Ovary (tissue), 10 donors: ENCODE measurements at places on chromosomes 5 and 9.

- no peak overlapping the region for H3K4me3 ChIP-seq
- H3K36me3 ChIP-seq = no peaks in the 10 kb centered on the region
- H3K27me3 ChIP-seq = no peaks in the 10 kb centered on the region
- DNase-seq = no peak
- H3K27ac ChIP-seq = no peak overlapping the region
Observed at GRCh38 chr5:44933686-44934085, 124.9 kb downstream of the MRPS30 start.

GRCh38 chr5:36029914-36030313, 36.8 kb downstream of the UGT3A2 start:
- no peaks in the 10 kb centered on the region for H3K4me1 ChIP-seq
- H3K27me3 ChIP-seq = no peaks in the 10 kb centered on the region
- no peak overlapping the region for H3K27ac ChIP-seq
- no peak overlapping the region for H3K4me3 ChIP-seq
- no peak for DNase-seq

DNA sequence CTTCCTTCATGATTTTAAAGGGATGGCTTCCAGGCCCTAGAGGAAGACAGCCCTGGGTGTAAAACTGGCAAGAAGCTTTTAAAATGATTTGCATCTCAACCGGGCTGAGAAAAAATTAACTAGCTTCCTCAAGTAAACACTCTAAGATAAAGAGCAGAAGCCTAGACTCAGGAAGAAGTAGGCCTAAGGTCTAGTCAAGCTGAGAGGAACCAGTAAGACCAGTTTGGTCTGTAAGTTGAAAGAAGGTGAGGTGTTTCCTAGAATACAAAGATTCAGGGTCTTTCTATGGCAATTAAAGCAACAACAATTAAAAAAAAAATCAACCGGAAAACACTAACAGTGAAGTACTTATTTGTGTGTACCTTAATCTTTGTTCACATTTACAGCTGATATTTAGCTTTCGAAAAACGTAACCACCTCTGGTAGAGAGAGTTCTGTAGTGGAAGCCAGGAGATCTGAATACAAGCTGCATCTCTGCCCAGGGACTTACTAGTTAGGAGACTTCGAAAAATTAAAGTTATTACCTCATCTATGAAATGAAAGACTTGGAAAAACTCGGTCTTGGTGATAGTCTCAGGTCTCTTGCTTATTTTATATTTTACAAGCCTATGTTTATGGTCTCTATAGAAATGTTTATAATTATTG, 75.7 kb downstream of the TUSC1 start:
- no peak overlapping the region for H3K4me3 ChIP-seq
- DNase-seq = no peak
- H3K27me3 ChIP-seq = no peaks in the 10 kb centered on the region
- H3K27ac ChIP-seq = no peak overlapping the region
- H3K36me3 ChIP-seq = no peaks in the 10 kb centered on the region

DNA sequence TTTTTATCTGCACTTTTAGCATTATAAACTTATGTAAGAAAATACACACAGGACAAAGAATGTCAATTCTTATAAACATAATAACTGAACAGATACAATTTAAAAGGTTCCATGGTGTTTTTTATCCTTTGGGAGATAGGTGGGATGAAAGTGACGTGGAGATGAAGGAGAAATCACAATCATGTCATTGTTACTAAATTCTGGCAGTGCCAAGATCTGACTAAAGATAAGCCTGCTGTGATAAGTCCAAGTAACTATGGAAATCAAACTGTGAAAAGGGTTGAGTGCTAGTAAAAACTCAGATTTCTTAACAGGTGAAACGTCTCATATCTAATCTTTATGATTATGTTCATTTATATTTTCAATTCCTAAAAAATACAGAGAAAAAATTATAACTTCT, 11.1 kb downstream of the LEAP2 start:
- no peak overlapping the region for H3K4me3 ChIP-seq
- no peaks in the 10 kb centered on the region for H3K36me3 ChIP-seq
- H3K27ac ChIP-seq = no peak overlapping the region
- no peaks in the 10 kb centered on the region for H3K27me3 ChIP-seq
- H3K4me1 ChIP-seq = no peaks in the 10 kb centered on the region

DNA sequence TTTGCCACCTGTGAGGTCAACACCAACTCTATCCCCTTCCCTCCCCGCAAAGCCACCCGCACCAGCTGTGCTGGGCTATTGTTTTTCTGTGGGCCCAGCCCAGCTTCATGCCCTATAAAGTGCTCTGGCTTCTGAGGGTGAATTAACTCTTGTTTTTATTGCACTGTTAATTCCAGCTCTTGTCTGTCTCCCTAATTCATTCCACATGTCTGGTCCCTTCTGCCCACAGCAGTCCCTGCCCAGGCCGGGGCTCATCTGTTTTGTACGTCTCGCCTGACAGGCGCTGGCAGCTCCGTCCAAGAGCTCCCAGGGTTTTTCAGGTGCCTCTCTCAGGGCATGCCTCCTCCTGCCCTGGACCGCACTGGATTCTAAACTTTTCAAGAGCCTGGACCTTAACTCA, 118.9 kb downstream of the PDZD2 start:
- no peak overlapping the region for H3K27ac ChIP-seq
- no peak overlapping the region for H3K4me3 ChIP-seq
- H3K36me3 ChIP-seq = no peaks in the 10 kb centered on the region

DNA sequence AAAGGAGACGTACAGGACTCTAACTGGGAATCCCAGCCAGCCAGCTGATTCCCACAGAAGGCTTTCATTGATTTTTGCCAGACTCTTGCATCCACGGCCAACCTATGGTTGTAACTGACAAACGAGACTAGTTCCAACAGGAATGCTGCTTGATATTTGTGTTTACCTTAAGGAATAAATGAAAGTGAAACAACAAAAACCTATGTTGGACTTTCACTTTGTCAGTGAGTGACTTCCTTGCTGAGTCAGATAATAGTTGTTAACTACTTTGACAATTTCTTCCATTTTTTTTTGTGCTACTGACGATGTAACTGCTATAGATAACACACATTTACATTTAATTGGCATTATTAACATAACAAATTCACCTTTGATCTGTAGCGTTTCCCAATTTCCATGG, 63.4 kb upstream of the LRRTM2 start:
- H3K4me1 ChIP-seq = no peaks in the 10 kb centered on the region
- no peak for DNase-seq
- no peaks in the 10 kb centered on the region for H3K27me3 ChIP-seq
- no peak overlapping the region for H3K4me3 ChIP-seq
- H3K36me3 ChIP-seq = no peaks in the 10 kb centered on the region

DNA sequence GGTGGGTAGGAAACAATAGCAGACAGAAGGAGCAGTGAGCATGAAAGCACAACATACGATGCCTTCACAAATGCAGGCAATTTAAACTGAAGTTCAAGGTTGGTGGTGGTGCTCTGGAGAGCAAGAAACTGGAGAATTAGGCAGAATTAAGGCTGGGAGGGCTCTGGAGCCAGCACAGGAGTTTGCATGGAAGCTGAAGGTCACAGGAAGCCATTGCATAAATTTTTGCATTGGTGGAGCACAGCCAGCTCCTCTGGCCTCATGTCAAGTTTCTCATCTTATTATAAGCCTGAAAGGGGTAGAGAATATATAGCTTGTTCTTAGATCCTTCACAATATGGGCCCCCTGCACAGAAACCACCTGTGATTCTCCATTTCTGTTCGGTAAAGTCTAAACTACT, 207.4 kb downstream of the PAPPA start:
- no peaks in the 10 kb centered on the region for H3K27me3 ChIP-seq
- H3K4me3 ChIP-seq = no peak overlapping the region
- H3K36me3 ChIP-seq = no peaks in the 10 kb centered on the region
- H3K4me1 ChIP-seq = peaks cover 2% of the 10 kb centered on the region

GRCh38 chr5:170738840-170739239, 44.7 kb upstream of the GABRP start:
- no peaks in the 10 kb centered on the region for H3K4me1 ChIP-seq
- H3K27ac ChIP-seq = no peak overlapping the region
- no peak overlapping the region for H3K4me3 ChIP-seq
- DNase-seq = no peak
- H3K36me3 ChIP-seq = no peaks in the 10 kb centered on the region

DNA sequence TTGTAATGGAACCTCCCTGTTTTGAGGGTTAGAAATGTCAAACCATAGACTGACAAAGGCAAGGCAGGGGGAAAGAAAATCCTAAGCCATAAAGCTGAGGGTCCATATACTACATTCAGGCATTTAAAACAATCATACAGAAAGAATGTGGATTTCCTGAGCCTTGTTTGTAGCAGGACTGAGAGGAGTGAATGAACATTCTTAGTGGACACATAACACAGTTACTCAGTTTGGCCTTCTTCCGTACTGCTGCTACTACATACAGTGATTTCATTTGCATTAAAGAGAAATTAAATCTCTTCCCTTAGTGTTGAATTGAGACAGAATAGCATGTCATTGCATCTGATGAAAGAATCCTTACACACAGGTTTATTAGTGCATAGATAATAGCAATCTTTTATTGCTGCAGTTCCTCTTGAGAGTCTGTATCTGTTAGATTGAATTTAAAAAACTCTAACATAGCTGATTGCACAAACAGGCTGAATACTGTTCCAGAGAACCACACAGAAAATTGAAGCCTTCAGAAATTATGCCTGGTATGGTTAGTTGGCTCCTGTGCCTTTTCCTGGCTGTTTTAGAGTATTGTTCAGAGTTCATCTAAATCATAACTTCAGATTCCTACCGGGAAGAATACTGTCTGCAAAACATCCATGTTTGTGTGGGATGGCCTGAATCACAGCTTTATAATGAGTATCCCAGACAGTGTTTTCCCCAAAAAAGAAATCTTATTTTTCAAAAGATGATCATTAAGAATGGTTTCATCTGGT, 2.0 kb upstream of the MTX3 start:
- H3K27me3 ChIP-seq = no peaks in the 10 kb centered on the region
- H3K4me1 ChIP-seq = peaks cover 2% of the 10 kb centered on the region

GRCh38 chr5:445591-445990, 2.6 kb downstream of the EXOC3 start:
- no peak overlapping the region for H3K4me3 ChIP-seq
- peaks cover 14% of the 10 kb centered on the region for H3K4me1 ChIP-seq
- DNase-seq = no peak
- no peaks in the 10 kb centered on the region for H3K27me3 ChIP-seq

DNA sequence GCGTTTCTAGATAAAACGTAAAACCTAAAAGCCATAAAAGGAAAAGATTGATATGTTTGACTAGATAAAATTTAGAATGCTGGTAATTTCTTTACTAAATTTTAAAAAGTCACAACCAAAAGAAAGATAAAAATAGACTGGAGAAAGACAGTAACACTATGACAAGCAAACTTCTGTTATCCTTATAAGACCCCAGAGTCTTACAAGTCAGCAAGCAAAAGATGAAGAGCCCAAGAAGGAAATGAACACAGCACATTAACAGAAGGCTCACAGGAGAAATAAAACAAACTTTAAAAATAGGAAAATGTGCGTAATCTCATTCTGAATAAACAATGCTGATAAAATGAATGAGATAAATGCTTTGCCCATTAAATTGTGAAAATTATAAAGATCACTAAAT, 29.7 kb downstream of the IL7R start:
- H3K27ac ChIP-seq = no peak overlapping the region
- no peaks in the 10 kb centered on the region for H3K4me1 ChIP-seq
- no peaks in the 10 kb centered on the region for H3K27me3 ChIP-seq

DNA sequence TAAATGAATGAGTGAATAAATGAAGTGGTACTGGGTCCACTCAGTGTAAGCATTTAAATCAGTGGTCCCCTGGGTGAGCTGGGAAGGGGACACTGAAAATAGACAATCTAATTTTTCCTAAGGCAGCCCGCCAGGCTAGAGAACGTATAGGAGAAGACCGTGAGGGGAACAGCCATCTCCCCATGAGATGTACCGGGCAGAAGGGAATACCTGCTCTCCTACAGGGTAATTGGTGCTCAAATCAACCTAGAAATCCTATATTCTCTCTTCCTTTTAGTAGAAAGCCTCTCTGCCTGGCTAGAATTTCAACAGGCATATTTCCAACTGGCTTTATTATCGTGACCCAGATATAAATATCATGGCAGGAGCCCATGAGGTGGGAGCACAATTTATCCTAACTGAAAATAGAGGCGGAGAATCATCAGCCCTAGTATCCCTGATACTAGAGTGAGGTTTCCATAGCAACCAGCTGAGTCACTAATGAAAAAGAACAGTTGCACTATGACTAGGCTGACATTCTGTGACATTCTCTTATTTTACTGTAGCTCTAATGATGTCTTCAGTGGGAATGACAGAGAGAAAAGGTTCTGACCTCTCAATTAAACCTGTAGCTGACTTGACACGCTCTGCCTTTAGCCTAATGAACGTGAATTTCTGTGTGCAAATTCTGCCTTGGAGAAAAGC, 96.5 kb upstream of the CAST start:
- H3K4me1 ChIP-seq = no peaks in the 10 kb centered on the region
- H3K27me3 ChIP-seq = no peaks in the 10 kb centered on the region
- H3K4me3 ChIP-seq = no peak overlapping the region
- DNase-seq = no peak
- no peaks in the 10 kb centered on the region for H3K36me3 ChIP-seq

DNA sequence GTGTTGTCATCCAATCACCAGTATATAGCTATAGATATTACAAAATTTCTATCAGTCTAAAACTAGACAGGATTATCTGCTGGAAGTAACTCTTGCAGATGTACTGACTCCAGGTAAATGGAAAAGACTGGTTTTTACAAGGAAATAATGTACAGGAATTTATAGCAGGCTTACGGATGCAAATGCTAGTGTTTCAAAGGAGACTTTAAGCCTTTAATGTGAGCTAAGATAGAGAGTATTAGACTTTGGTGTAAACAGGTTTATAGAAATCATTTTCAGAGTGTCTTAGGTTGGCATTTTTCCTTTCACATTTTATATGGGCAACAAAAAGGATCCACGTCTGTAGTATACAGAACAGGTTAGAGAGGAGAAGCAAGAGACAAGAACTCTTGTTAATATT, 16.1 kb downstream of the ZNF608 start:
- no peak for DNase-seq
- no peaks in the 10 kb centered on the region for H3K4me1 ChIP-seq
- no peaks in the 10 kb centered on the region for H3K27me3 ChIP-seq
- H3K4me3 ChIP-seq = no peak overlapping the region
- no peaks in the 10 kb centered on the region for H3K36me3 ChIP-seq

GRCh38 chr5:943918-944620, 51.4 kb downstream of the TRIP13 start:
- no peak for DNase-seq
- no peaks in the 10 kb centered on the region for H3K36me3 ChIP-seq
- no peak overlapping the region for H3K27ac ChIP-seq
- H3K4me3 ChIP-seq = no peak overlapping the region
- no peaks in the 10 kb centered on the region for H3K27me3 ChIP-seq
- peaks cover 2% of the 10 kb centered on the region for H3K4me1 ChIP-seq

- no peak for DNase-seq
- H3K36me3 ChIP-seq = no peaks in the 10 kb centered on the region
- peaks cover 23% of the 10 kb centered on the region for H3K4me1 ChIP-seq
- no peak overlapping the region for H3K27ac ChIP-seq
- no peaks in the 10 kb centered on the region for H3K27me3 ChIP-seq
Observed at GRCh38 chr5:139897982-139898381, 102.4 kb downstream of the PSD2 start.

GRCh38 chr5:175694371-175695160, 36.7 kb downstream of the HRH2 start:
- H3K27me3 ChIP-seq = no peaks in the 10 kb centered on the region
- no peaks in the 10 kb centered on the region for H3K36me3 ChIP-seq
- H3K4me3 ChIP-seq = no peak overlapping the region
- H3K4me1 ChIP-seq = no peaks in the 10 kb centered on the region
- DNase-seq = no peak
